Osteoblast (primary cell): ENCODE measurements at places on chromosomes 5 and 9. TPM values are rescaled to one million over a fixed set of nuclear protein-coding genes. Genes with fewer than 3 reads are reported as not detected.
A peak's percentile ranks its signal among the peaks of the same experiment; 100 is the strongest.

DNA sequence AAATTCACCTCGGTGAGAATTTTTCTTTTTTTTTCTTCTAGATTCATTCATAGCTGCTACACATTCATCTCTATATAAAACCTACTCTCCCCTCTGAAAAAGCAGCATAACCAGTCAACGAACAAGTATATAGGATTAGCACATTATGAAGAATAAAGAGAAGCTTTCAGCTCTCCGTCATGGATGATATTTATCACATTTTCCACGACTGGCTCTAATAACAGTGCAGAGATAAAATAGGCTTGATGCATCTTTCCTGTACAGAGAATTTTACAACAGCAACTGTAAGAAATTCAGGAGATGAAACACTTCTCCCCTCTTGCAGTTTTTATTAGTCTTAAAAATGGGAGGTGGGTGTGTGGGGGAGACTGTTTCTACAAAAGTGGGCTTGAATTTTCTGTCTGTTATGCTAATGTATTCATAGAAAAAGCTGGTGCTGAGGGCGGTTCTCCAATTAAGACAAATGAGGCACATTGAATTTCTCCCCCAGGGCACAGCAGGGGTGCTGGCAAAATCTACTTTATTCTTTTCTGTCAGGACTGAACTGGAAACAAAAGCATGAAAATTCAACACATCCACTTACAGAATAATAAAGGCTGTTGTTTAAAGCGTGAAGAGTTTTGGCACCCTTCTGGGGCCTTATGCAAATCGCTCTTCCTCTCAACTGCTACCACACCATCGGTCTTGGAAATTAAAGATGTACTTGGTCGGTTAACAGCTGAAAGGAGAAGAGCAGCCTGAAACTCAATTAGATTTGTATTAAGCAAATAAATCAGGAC lies 233.9 kb upstream of the ZNF608 start:
- H3K36me3 ChIP-seq, result no peaks in the 10 kb centered on the region
- no peak overlapping the region for H3K4me3 ChIP-seq
- no peaks in the 10 kb centered on the region for H3K27me3 ChIP-seq
- no peak for DNase-seq
- no peak overlapping the region for H3K27ac ChIP-seq
- no peaks in the 10 kb centered on the region for H3K4me1 ChIP-seq

- H3K27ac ChIP-seq, result no peak overlapping the region
- no peaks in the 10 kb centered on the region for H3K27me3 ChIP-seq
- no peak for DNase-seq
- H3K4me1 ChIP-seq, result peaks cover 7% of the 10 kb centered on the region
Measured at GRCh38 chr9:100071271-100071670, 27.5 kb downstream of the ERP44 start.

DNA sequence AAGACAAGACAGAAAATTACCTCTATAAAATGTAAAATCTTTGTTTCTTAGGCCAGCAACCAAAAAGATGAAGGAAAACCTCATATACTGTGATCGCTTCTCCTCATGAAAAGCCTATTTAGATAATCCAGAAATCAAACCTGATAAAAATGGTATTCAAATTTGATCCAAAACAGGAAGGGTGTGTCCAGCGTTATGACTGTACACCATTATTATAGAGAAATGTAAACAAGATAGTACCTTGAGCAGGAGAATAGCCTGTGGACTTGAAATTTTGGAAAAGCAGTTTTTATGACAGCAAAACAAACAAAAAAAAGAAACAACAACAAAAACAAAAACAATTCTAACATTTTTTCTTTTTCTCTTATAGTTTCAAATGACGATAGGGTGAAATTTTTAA lies 1382.8 kb upstream of the CDH9 start:
- no peaks in the 10 kb centered on the region for H3K27me3 ChIP-seq
- no peak overlapping the region for H3K4me3 ChIP-seq
- no peak for DNase-seq
- H3K27ac ChIP-seq, result no peak overlapping the region

- H3K27ac ChIP-seq, result no peak overlapping the region
- H3K4me3 ChIP-seq, result no peak overlapping the region
- DNase-seq, result peak; percentile 95
- peaks cover 3% of the 10 kb centered on the region for H3K4me1 ChIP-seq
- no peaks in the 10 kb centered on the region for H3K36me3 ChIP-seq
- no peaks in the 10 kb centered on the region for H3K27me3 ChIP-seq
Measured at GRCh38 chr5:132180134-132180745, 47.4 kb downstream of the P4HA2 start.

- H3K4me1 ChIP-seq, result peaks cover 4% of the 10 kb centered on the region
- H3K4me3 ChIP-seq, result no peak overlapping the region
- DNase-seq, result no peak
- H3K27ac ChIP-seq, result no peak overlapping the region
Measured at GRCh38 chr5:118529361-118530144, 458.8 kb downstream of the DTWD2 start.

- peaks cover 10% of the 10 kb centered on the region for H3K4me1 ChIP-seq
- H3K36me3 ChIP-seq, result no peaks in the 10 kb centered on the region
Measured at GRCh38 chr5:125660231-125660895, 762.8 kb upstream of the GRAMD2B start.

DNA sequence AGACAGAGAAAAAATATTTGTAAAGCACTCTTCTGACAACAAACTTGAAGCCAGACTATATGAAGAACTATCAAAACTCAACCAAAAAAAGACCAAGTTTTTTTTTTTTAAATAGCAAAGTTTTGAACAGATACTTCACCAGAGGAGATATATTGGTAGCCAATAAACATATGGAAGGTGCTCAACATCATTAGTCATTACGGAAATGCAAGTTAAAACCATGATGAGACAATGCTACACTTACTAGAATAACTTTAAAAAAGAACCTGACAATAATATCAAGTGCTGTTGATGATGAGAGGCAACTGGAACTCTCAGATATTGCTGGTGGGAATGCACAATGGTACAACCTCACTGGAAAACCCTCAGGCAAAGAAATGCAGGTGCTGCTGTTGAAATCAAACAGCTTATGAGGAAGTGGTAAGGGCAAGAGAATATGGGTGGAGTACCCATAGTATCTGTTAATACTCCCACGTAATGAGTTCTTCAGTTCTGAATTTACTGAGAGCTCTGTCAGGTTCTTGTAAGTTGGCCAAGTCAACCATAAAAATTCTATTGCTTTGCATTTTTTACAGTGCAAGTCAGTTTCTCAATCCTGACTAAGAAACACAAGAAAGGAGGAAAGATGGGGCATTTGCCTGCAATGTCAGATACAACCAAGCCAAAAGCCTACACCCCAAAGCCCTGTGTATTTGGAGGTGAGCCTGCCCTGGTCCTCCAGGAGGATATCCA lies 87.3 kb upstream of the GNAQ start:
- peak; percentile 69 for DNase-seq
- H3K27ac ChIP-seq, result no peak overlapping the region
- H3K4me3 ChIP-seq, result no peak overlapping the region

- peaks cover 24% of the 10 kb centered on the region for H3K27me3 ChIP-seq
- no peaks in the 10 kb centered on the region for H3K4me1 ChIP-seq
- DNase-seq, result peak; percentile 54
- H3K27ac ChIP-seq, result no peak overlapping the region
Measured at GRCh38 chr5:114362977-114363761, 1.3 kb downstream of the KCNN2 start.

DNA sequence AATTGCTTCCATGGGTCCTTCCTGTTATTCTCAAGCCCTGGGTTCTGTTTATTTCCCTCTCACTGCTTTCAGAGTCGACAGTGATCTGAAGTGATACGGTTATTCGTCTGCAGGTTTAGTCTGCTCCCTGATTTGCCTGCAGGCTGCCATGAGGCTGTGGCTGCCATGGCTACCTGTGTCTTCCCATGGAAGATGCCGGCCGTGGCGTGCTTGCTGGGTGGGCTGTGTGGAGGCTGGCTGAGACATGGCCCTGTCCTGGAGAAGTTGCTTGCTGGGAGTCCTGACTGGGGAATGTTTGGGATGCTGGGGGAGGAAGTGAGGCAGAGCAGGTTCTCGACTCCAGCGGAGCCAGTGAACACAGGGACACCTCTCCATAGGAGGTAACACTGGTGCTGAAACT lies 104.1 kb upstream of the TBC1D2 start:
- H3K4me1 ChIP-seq, result peaks cover 18% of the 10 kb centered on the region
- no peaks in the 10 kb centered on the region for H3K27me3 ChIP-seq
- no peaks in the 10 kb centered on the region for H3K36me3 ChIP-seq
- no peak for DNase-seq
- no peak overlapping the region for H3K4me3 ChIP-seq

- H3K4me1 ChIP-seq, result peaks cover 6% of the 10 kb centered on the region
- H3K4me3 ChIP-seq, result no peak overlapping the region
- no peak for DNase-seq
- no peak overlapping the region for H3K27ac ChIP-seq
- H3K36me3 ChIP-seq, result no peaks in the 10 kb centered on the region
Measured at GRCh38 chr9:136578915-136579649, 33.2 kb upstream of the NOTCH1 start.

- DNase-seq, result no peak
- peaks cover 6% of the 10 kb centered on the region for H3K27me3 ChIP-seq
- peaks cover 6% of the 10 kb centered on the region for H3K4me1 ChIP-seq
Measured at GRCh38 chr9:93952119-93952783, 2.9 kb downstream of the BARX1 start.

DNA sequence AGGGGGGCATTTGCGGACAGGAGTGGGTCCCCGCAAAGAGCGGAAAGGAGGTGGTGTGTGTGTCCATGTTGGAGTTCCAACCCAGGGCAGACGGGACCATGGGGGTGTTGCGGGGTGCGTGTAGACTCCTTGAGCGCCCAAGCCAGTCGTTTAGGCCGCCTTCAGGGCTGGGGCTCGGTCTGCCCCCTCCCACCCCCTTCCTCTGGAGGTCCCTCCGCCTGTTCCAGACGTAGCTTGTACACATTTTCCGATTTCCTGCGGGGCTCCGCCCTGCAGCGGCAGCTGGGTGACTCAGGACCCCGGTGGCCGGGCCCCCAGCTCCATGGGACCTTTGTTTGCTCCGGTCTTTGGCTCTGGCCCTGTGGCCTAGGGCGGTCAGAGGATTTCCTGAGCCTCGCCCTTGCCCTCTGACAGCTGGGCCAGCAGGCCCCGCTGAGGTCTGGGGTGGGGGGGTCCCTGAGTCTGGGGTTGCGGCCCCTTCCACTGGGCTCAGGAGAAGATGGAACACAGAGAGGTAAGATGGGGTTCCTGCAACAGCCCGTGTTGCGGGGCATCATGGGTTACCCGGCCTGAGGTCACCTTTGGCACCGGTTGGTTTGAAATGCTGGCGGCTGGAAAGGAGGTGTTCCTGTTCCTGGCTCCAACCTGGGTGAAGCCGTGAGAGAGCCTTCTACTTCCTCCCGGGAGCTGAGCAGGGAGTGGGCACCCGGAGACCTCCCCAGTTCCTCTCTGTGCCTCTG lies 1.5 kb downstream of the PKN3 start:
- no peaks in the 10 kb centered on the region for H3K4me1 ChIP-seq
- no peak overlapping the region for H3K27ac ChIP-seq
- DNase-seq, result peak; percentile 62
- H3K36me3 ChIP-seq, result no peaks in the 10 kb centered on the region
- peak overlapping the region; percentile 80 for H3K4me3 ChIP-seq
- H3K27me3 ChIP-seq, result no peaks in the 10 kb centered on the region

GRCh38 chr5:180090769-180091546 lies 19.4 kb upstream of the RNF130 start:
- H3K4me3 ChIP-seq, result peak overlapping the region; percentile 77
- H3K27me3 ChIP-seq, result no peaks in the 10 kb centered on the region
- H3K27ac ChIP-seq, result no peak overlapping the region

DNA sequence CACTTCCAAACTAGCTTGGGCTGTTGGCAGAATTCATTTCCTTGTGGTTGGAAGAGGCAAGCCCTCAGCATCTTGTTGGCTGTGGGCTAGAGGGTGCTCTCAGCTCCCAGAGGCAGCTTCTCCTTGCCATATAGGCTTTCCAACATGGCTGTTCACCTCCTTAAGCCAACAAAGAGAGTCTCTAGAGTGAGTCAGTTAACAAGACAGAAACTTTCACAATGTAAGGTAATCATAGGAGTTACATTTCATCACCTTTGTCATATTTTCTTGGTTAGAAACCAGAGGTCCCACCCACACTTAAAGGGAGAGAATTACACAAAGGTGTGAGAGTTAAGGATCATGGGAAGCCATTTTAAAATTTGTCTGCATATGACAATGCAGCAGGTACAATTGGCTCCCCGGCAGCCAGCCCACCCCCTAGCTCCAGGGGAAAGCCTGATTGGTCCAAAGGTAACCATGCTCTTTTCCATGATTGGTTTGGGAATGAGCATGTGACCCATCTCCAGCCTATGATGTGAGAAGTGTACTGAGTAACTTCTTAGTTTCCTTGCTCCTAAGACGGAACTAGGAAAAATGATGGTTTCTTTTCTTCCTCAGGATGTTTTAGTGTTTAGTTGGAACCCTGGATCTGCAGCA lies 109.8 kb upstream of the MSX2 start:
- H3K4me3 ChIP-seq, result no peak overlapping the region
- no peak for DNase-seq
- no peaks in the 10 kb centered on the region for H3K27me3 ChIP-seq
- no peak overlapping the region for H3K27ac ChIP-seq
- H3K4me1 ChIP-seq, result no peaks in the 10 kb centered on the region
- H3K36me3 ChIP-seq, result no peaks in the 10 kb centered on the region

GRCh38 chr9:694403-695154 lies 146.9 kb upstream of the DMRT1 start:
- H3K4me3 ChIP-seq, result peak overlapping the region; percentile 55
- peak overlapping the region; percentile 96 for H3K27ac ChIP-seq
- H3K27me3 ChIP-seq, result no peaks in the 10 kb centered on the region
- peak; percentile 78 for DNase-seq
- no peaks in the 10 kb centered on the region for H3K36me3 ChIP-seq

- H3K36me3 ChIP-seq, result no peaks in the 10 kb centered on the region
- DNase-seq, result no peak
- no peaks in the 10 kb centered on the region for H3K4me1 ChIP-seq
- H3K27me3 ChIP-seq, result peaks cover 36% of the 10 kb centered on the region
Measured at GRCh38 chr9:38370176-38370575, 22.3 kb upstream of the ALDH1B1 start.

- H3K36me3 ChIP-seq, result peaks cover under 1% of the 10 kb centered on the region
- peak within 1 kb of the TSS; percentile 79 for H3K27ac ChIP-seq
- peaks cover 23% of the 10 kb centered on the region for H3K4me1 ChIP-seq
- no peaks in the 10 kb centered on the region for H3K27me3 ChIP-seq
- H3K4me3 ChIP-seq, result peak within 1 kb of the TSS; percentile 83
Measured at GRCh38 chr5:32710550-32711361, at the start of gene NPR3. NPR3 (plus strand) TSS chr5:32711321; CDS start chr5:32711777, 456 bp downstream.

- no peaks in the 10 kb centered on the region for H3K4me1 ChIP-seq
- DNase-seq, result no peak
- H3K27ac ChIP-seq, result no peak overlapping the region
- no peak overlapping the region for H3K4me3 ChIP-seq
Measured at GRCh38 chr9:36791222-36791950, 218.7 kb downstream of the MELK start.

DNA sequence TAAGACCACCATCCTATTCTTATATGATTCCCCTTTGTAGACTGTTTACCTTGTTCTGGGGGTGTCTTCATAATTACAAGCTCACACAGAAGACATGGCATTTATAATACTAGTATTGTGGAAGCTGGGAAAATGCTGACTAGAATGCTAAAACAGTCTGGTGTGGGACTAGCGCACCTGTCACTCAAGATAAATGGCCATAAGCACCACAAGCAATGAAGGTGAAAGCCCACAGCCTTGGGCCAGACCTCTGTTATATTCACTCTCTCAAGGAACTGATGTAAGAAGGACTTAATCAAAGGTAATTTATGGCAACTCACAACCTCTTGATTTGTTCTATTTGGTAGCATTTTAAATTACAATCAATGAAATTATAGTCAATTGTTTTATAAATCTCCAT lies 721.5 kb downstream of the SEMA5A start:
- DNase-seq, result no peak
- no peaks in the 10 kb centered on the region for H3K27me3 ChIP-seq
- H3K4me1 ChIP-seq, result peaks cover 38% of the 10 kb centered on the region
- no peak overlapping the region for H3K4me3 ChIP-seq
- H3K36me3 ChIP-seq, result no peaks in the 10 kb centered on the region

The LCN12 gene
- not detected in 2 replicates for total RNA-seq

The MAST4 gene
- 12.1 and 12.7 TPM in 2 replicates for total RNA-seq

The CNTNAP3B gene
- 15.0 and 30.8 TPM in 2 replicates for total RNA-seq

The TAF11L2 gene
- total RNA-seq, result not detected in 2 replicates
